ENCODE measurements at places on chromosomes 3 and 15.

GRCh38 chr15:68316061-68316804 lies 38.7 kb downstream of the FEM1B start:
- DNase-seq: no peak

DNA sequence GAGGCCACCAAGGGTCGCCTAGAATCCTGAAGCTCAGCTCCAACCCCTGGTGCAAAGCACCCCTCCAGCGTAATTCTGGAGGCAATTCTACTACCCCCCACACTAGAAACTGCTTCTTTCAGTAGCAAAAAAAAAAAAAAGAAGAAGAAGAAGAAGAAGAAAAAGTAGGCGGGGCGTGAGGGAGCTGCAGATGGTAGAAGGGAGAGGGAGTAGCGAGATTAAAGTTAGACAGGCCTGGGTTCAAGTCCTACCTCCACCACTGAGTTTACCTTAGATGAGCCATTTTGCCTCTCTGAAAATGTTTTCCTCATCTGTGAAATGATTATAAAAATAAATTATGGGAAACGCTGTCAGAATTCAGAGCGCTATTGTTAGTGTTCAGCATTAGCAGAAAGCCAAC lies 913 bp downstream of the FAM174B start:
- no peak for DNase-seq

- no peak for DNase-seq
Measured at GRCh38 chr15:80918196-80918783, 71.3 kb downstream of the MESD start.

DNA sequence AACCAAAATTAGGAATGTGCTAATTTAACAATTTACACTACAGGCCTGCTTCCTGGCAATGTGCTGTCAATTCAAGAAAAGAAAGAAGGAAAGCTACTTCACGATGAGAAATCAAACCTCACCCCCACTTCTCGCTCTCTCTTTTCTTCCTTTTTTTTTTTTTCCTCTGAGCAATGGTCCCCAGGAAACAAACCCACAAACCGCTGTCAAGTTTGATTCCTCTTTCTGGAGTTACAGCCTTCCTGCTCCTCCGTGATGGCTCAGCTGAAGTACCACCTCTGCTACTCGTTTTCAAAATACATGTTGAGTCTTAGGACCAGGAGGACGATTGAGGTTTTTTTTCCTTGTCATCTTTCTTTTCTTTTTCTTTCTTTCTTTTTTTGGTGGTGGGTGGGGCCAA lies 3.4 kb upstream of the TRIM71 start:
- no peak for DNase-seq

- DNase-seq: no peak
Measured at GRCh38 chr3:19250959-19251610, 102.8 kb downstream of the KCNH8 start.

GRCh38 chr3:51593697-51594096 lies 55.2 kb downstream of the RAD54L2 start:
- DNase-seq: no peak

DNA sequence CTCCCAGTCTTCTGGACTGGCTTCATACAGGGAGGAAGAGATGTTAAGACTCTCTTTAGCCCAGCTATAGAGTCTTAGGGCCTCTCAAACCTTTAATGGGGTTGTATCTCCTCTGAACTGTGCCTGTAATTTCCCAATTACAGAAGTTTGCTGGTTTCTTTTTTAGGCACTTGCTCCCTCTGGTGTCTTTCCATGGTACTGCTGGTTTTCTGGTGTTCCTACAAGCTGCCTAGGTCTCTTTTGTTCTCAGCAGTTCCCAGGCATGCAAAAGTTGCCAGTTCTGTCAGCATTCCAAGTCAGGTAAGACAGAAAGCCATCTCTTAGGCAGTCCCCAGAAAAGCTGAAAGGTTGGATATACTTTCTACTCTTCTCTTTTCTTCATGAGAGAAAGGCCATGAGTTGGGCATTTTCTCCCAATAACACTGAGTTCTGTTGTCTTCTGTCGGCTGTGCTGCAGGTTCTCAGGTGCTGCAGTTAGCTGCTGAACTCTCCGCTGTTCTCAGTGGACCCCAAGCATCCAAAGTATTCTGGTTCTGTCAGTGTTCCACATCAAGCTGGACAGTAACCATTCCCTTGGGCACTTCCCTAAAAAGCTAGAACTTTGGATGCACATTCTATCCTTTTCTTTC lies 54.4 kb upstream of the EHHADH start:
- peak; percentile 18 for DNase-seq

DNA sequence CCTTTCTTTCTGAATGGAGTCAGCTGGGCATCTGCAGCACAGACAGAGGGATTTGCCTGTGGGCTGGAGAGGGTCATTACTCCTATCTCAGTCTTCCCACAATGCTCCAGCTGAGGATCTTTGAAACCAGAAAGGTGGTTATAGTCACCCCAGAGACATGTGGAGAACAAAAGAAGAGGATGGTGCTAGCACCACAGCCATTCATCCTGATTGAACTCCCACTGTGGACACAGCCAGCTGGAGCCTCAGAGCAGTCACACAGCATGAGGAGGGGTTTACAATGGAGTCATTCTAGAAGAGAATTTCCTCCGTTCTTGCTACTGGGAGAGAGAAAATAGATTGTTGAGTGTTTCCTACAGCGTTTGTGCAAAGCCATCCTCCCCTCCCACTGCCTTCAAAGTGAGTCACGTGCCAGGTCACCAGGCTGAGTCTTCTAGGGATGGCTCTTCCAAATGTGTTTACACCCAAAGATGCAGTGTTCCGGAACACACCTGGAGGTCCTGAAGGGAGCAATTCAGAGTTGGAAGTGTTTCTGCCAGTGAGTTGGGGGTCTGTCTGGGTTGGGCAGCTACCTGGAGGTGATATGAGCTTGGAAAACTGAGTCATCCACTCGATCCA lies 18.9 kb upstream of the GREM1 start:
- no peak for DNase-seq

GRCh38 chr3:110562621-110563020 lies 509.0 kb upstream of the NECTIN3 start:
- DNase-seq: no peak

- DNase-seq: no peak
Measured at GRCh38 chr3:105758451-105758850, 110.4 kb downstream of the CBLB start.

- no peak for DNase-seq
Measured at GRCh38 chr15:96322536-96323318, 7.8 kb upstream of the NR2F2 start.

DNA sequence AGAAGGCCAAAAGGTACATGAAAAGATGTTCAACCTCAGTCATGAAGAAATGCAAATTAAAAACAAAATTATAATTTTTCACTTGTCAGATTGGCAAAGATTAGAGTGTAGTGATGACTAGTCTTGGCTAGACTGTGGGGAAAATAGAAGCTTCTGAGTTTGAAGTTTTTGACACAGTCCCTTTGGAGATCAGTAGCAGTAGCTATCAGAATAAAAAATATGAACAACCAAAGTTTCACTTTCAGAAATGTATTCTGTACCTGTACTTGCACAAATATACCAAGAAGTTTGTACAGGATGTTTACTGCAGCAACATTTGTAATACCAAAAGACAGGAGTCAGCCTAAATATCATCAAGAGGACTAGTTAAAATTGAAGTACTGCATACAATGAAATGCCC lies 14.1 kb downstream of the ATP2C1 start:
- DNase-seq: no peak

DNA sequence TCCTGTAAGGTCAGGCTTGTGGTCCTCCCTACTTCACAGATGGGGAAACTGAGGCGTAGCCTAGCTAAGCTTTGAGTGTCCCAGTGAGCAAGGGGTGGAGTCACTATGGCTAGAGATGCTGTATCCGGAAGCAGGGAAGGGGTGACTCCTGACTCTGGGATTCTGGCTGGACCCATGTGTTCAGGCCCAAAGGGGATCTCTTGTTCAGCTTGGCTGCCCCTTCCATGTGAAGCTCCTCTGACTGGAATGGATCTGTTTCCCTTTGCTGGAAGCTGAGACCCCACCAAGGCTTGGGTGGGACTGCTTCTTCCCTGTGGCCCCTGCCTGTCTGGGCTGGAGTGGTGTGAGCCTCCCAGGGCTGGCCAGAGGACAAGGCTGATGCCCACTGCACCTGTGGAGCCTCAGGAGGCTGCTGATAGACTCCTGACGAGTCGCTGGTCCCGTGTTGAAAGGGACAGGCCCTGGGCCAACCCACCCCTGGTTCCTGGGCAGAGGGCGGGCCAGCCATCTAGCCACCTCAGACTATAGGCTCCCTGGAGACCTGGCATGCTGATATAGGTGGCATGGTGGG lies 1.0 kb downstream of the MAPKAPK3 start:
- DNase-seq: no peak

DNA sequence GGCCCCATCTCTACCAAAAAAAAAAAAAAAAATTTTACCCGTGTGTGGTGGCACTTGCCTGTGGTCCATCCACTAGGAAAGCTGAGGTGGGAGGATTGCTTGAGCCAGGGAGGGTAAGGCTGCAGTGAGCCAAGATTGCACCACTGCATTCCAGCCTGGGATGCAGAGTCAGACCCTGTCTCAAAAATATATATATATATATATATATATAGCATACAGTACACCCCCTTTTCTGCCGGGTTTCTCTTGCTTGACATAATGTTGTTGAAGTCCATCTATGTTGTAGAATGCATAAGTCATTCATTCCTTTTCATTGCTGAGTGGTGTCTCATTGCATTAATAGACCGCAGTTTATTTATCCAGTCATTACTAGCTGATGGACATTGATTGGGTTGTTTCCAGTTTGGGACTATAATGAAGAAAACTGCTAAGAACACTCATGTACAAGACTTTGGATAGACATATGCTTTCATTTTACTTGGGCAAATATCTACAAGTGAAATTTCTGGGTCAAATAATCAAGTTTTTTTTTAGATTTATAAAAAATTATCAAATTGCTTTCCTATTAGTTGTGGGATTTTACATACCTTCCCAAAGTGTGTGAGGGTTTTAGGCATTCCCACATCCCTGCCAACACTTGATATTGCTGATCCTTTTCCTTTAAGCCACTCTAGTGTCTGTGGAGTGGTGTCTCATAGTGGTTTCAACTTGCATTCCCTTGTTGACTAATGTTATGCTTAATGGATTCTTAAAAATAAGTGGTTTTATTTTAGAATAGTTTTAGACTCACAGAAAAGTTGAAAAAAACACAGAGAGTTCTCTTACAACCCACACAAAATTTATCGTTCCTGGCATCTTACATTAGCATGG lies 2.1 kb upstream of the PRR20G start:
- DNase-seq: no peak

DNA sequence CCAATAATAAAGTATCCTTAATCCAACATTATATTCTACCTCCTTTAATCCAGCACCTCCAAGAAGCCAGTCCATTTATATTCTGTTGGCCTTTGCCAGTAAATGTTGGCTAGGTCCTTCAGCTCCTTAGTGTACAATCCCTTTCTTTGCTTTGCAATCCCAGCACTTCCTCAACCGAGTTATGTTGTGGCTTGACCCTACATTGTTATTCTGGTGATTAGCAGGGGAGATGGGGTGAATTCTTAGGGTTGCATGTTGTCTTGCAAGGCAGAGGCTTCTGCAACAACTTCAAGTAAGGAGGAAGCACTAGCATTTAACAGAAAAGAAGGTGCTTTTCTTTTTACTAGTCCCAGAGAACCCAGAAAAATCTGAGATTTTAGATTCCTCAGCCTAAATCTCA lies 127.2 kb downstream of the CD47 start:
- no peak for DNase-seq

GRCh38 chr15:80154336-80154735 lies 1.5 kb downstream of the FAH start:
- DNase-seq: no peak

GRCh38 chr15:23422946-23423708 lies 23.9 kb downstream of the GOLGA6L2 start:
- DNase-seq: no peak

- no peak for DNase-seq
Measured at GRCh38 chr3:128493570-128494366, 767 bp upstream of the GATA2 start.

DNA sequence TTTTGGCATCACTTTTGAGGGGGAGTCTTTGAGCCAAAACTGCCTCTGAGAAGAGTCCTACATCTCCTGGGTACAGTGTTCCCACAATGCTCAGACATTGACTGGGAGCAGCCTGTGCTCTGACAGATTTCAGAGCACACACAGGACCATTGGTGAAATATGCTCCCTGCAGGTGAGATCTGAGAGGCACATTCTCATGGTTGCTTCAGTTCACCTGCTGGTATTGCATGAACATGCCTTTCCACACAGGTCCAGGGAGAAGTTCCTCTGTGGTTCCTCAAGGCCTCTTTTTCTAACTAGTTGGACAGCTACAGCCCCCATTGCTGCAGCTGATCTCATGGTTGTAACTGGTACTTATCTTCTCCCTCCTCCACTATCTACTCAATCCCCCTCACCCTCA lies 37.0 kb downstream of the FOXL2 start:
- no peak for DNase-seq

- DNase-seq: no peak
Measured at GRCh38 chr3:23418026-23418425, 214.9 kb downstream of the UBE2E2 start.

DNA sequence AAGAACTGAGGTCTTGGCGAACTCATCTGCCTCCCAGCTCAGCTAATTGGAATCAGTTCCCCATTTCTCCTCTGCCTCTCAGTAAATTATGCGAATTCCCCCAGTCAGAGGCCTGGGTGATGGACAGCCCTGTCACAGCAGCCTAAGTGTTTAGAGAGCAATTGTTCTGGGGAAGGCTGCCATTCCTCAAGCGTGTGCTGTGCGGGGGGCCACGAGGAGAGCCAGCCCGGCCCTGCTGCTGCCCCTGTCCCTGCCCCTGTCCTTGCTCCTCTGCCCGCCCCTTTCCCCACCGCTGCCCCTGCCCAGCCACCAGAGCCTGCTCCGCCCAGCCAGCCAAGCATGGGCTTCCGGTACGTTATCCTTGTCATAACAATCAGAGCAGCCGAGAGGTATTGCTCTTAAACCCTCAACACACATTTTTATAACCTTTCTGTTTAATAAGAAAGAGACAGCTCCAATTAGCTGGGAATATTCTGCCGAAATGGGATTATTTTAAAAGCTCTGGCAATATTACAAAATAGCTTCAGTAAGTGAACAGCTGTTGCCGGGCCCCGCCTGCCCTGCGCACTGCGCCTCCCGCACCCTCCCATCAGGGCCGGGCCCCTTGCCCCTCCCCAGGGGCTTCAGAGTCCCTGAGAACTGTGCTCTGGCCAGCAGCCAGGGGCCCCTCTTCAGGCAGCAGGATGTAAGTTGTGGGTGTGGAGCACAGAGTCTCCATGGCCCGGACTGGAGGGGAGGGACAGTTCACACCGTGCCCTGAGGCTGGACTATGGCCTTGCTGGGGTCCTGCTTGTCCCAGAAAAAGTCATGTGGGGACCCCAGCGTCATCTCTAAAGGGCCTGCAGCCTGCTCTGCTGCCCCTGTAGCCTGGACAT lies 12.4 kb upstream of the CACNA2D2 start:
- no peak for DNase-seq

- peak; percentile 70 for DNase-seq
Measured at GRCh38 chr15:71136159-71136783, 21.0 kb downstream of the THSD4 start.

DNA sequence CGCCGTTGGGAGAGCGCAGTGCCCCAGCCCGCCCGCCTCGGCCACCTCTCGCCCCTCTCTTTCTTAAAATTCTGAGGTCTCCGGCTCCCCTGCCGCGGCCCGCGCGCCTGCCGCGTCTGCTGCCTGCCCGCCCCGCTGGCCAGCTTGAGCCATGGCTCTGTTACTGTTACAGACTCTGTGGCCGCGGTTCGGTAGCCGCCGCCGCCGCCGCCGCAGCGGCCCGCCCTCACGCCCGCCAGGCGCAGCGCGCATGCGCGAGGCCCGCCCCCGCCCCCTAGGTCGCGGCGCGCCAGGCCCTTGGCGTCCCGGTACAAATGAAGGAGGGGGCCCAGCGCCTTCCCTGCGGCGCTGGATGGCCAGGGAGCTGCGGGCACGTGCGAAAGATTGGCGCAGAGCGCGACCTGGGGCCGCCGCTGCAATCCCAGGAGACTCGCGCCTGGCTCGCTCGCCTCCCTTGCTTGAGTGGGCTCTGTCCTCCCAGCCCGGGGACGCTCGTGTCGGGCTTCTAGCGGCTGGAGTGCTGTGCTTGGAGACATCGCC lies at the start of gene ONECUT1:
Gene ONECUT1 (minus strand): TSS at position 168 of the 540 bp plus-strand sequence. CDS start 452 bp downstream, outside the sequence.
- no peak for DNase-seq

All from AG04450 (cell line).